ENCODE measurements at places on chromosomes 3 and 15.

GRCh38 chr15:52295421-52296001 lies at the start of gene MYO5C:
MYO5C (minus strand) TSS chr15:52295804; CDS start chr15:52295636, 168 bp downstream.
- no peak for DNase-seq

GRCh38 chr3:171363202-171363601 lies 97.0 kb downstream of the TNIK start:
- no peak for DNase-seq

DNA sequence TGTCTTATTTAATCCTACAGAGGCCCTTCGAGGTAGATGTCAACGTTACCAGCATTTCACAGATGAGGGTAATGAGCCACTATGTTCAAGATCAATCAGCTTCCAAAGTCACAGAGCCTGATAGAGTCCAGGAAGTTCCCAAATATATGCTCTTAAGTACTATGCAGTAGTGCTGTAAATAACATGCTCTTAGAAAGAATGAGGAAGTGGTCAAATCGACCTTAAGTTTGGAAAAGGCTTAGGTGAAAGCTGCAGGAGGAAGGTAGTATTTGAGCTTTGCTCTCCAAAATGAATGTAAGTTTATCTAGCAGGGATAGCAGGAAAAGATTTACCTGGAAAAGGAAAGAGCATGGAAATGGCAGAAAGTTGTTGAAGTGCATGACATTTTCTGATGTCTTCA lies 234.0 kb downstream of the RBMS3 start:
- DNase-seq = no peak

GRCh38 chr3:190886945-190887344 lies 24.5 kb upstream of the GMNC start:
- DNase-seq = no peak

- DNase-seq = no peak
Measured at GRCh38 chr3:46442576-46443530, 21.9 kb downstream of the LTF start.
